ENCODE measurements at places on chromosomes 7 and 10.

DNA sequence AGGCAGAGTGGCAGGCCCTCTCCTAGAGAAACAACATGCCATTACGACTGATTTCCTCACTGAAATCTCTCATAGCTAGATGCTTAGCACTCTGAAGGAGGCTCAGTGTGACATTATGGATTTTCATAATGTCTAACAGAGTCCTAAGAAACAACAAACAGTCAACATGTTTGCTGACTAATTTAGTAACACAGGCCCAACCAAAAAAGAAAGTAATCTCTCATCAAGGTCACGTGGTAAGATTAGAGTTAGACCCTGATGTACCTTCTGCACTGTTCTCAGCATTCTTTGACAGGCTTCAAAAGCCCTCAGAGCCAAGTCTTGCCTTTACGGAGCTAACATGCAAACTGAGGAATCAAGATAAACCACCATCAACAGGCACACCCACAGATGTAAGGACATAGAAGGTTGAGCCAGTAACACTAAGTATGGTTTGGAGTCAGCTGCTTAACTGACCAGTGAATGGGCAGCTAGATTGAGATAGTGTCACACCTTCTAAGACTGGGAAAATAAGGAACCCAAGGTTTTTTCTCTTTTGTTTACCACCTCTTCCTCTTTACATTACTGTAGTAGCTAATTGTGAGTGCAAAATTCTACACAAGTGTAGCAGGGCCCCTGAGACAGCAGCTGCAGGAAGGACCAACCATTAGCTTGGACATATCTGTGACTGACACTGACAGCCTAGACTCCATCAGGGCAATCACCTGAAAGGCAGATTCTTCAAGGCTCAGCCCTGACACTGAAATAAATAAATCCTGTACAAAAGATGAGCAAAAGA is 15.3 kb upstream of the KCNIP2 start:
- DNase-seq, result no peak

GRCh38 chr7:4189131-4189570 is 492.9 kb upstream of the FOXK1 start:
- DNase-seq, result no peak

GRCh38 chr10:128538671-128539070 is 412.4 kb upstream of the MKI67 start:
- DNase-seq, result no peak

DNA sequence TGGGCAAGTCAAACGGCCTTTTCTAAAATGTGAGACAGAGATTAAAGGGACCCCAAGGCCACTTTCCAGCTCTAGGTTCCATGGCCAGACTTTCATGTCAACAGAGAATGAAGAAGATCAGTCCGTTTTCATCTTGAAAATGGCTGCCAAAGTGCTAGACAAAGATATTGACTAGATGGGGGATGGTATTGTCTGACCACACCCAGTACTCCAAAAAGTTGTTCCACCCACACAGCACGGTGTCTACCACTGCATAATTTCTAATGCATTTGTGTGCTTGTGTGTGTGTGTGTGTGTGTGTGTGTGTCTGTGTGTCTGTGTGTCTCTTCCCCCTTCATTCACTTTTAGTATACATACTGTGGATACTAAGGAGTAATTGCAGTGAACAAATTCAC is 1.3 kb downstream of the COL1A2 start:
- DNase-seq, result no peak

GRCh38 chr7:2654059-2654458 is 22.3 kb downstream of the TTYH3 start:
- DNase-seq, result no peak

GRCh38 chr7:132049462-132050304 is 493.3 kb upstream of the PODXL start:
- DNase-seq, result no peak

DNA sequence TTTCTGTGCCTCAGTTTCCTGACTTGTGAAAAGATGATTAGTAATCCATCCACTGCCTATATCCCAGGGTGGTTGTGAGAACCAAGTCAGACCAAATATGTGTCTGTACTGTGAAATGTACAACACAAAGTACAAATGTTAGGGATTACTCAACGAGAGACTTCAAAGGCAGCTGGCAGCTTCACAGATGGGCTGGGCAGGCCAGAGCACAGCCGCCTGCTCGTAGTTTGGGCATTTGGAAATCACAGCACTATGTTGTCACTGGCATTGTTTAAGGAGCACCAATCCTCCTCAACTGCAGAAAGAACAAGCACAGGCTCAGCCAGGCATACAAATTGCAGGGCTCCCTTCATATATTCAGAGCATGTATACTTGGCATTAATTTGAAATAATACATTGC is 64.5 kb upstream of the C10orf90 start:
- DNase-seq, result no peak

- peak; percentile 1 for DNase-seq
Observed at GRCh38 chr10:136465-136762, 1.2 kb downstream of the ZMYND11 start.

- no peak for DNase-seq
Observed at GRCh38 chr7:155953781-155954549, 141.7 kb upstream of the SHH start.

GRCh38 chr7:142961973-142962926 is at the start of gene KEL:
TSS of gene KEL (minus strand) at chr7:142962363. CDS start at chr7:142962206, 157 bp downstream.
- DNase-seq, result no peak

- DNase-seq, result no peak
Observed at GRCh38 chr7:46613116-46613515, 692.0 kb upstream of the IGFBP3 start.

DNA sequence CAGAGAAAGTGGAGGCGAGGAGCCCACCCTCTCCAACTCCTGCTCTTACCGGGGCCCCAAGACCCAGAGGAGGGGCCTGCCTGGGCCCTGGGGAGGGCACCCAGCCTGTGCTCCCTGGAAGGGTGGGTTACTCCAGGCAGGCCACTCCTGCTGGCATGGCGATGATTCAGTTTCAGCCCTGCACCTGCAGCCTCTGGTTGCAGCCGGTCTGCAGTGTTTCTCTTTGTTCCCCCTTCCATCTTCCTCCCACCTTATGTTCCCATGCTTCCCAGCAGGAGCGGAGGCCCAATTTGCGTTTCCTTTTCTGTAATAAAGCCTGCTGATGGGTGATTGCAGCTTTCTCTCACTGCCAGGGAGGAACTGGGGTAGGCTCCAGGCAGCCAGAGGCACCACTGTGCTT is 53.2 kb upstream of the FAM20C start:
- DNase-seq, result no peak

DNA sequence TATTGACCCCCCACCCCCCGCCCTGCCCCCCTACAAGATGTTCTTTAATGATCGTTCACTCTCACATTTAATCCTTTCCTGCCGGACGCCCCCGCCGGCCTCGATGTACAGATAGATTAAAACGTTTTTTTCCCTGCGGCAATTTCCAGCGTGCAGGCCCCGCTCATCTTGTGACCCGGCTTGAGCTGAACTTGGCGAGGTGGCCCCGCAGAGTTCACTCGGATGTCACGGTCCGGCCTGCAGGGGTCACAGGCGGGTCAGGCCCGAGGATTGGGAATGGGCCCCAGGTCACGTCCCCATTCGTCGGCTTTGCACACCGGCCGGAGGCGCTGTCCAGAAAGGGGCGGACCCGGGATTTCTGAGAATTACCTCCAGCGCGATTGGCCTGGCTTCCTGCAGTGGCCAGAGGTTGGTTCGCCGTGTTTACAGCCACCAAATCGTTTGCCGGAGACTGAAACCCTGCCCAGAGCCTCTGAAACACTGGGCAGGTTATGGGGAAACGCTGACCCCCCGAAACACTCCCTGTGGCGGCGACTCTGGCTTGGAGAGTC is 1.9 kb upstream of the CYP26A1 start:
- peak; percentile 41 for DNase-seq

- no peak for DNase-seq
Observed at GRCh38 chr7:142690554-142691182, 58.6 kb upstream of the PRSS1 start.

DNA sequence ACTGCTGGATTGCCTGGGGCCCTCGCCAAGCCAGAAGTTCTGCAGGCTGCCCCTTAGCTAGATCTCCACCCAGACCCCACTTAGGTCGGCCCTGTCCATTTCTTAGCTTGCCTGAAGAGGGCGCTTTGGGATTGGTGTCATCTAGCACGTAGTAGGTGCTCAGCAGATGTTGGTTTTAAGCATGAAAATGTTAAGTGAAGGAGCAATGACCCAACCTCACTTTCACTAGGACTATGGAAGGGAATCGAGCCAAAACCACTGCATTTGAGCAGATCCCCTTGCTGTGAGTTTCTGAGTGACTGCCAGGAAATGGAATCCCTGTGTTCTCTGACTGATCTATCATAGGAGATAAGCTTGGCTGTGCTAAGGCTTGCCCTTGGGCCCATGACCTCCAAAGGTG is 131.7 kb upstream of the EEPD1 start:
- peak; percentile 40 for DNase-seq

DNA sequence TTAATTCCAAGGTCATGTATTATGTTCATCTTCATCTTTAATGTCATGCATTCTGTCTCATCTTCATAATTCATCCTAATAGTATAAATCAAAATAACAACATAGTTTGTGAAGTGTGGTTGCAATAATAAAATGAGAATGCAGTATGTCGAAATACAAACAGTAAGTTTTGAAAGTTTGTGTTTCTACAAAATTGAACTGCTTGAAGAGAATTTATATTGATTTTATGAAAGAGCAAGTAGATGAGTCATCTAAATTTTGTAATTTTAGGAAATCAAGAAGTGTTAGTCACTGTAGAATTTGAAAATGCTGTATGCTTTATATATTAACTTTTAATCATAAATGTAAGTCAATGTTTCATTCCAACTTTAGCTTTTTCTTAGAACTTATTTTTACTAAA is 190.5 kb upstream of the PPP1R3A start:
- DNase-seq, result no peak

DNA sequence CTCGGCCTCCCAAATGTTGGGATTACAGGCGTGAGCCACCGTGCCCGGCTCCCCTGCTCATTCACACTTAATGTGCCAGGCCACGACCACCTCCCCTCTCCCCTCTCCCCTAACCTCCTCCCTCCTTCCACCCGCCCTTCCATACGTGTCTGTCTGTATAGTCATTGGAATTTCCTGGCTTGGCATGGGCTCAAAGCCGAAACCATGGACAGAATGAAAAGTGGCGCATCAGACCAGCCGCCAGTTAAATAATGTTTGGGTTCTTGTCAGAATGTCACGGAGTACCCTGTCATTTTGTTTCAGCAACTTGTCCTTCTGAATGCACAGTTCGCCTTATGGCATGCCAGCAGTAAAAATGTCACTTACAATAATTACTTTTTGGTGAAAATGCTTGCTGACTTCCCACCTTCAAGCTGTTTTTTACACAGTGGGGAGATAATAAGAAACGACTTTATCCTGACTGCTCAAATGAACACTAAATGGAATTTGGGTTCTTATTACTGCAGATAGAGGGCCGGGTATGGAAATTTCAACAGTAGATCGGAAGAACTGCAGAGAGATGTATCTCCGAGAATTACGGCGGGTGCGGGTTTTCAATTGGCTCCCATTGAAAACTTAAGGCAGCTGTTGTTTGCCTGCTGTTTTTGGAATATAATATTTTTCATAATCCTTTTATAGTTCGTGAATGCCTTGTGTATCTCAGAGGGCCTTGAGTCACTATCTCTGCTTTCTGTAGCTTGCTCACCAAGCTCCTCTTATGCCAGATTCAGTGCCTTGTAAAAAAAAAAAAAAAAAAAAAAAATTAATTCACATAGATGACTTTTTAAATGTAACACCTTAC is 65.5 kb upstream of the SH2B2 start:
- DNase-seq, result peak; percentile 78

DNA sequence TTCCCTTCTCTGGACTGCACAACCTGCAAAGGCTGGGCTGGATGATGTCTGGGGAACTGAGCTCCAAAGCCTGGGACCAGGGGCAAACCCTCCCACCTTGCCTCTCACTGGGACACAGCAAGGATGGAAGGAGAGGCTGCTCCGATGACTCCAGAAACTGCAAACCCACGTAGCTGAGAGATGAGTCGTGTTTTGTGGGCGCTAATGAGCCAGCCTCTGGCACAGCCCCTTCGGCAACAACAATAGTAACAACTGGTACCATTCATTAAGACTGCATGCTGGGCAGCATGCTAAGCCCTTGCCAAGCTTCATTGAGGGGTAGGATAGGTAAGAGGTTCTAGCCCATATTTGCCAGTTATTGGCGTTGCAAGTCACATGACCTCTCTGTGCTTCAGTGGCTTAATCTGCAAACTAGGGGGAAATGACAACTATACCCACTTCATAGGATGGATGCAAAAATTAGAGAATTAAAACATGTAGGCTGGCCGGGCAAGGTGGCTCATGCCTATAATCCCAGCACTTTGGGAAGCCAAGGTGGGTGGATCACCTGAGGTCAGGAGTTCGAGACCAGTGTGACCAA is 145.9 kb downstream of the SH3PXD2A start:
- DNase-seq, result peak; percentile 88

- peak; percentile 5 for DNase-seq
Observed at GRCh38 chr10:23630885-23631284, 192.0 kb downstream of the OTUD1 start.

GRCh38 chr10:127867805-127868204 is 24.9 kb downstream of the CLRN3 start:
- DNase-seq, result no peak

GRCh38 chr10:7609556-7609955 is 57.2 kb downstream of the ITIH5 start:
- no peak for DNase-seq

- no peak for DNase-seq
Observed at GRCh38 chr7:44094365-44094764, 9.8 kb upstream of the AEBP1 start.

DNA sequence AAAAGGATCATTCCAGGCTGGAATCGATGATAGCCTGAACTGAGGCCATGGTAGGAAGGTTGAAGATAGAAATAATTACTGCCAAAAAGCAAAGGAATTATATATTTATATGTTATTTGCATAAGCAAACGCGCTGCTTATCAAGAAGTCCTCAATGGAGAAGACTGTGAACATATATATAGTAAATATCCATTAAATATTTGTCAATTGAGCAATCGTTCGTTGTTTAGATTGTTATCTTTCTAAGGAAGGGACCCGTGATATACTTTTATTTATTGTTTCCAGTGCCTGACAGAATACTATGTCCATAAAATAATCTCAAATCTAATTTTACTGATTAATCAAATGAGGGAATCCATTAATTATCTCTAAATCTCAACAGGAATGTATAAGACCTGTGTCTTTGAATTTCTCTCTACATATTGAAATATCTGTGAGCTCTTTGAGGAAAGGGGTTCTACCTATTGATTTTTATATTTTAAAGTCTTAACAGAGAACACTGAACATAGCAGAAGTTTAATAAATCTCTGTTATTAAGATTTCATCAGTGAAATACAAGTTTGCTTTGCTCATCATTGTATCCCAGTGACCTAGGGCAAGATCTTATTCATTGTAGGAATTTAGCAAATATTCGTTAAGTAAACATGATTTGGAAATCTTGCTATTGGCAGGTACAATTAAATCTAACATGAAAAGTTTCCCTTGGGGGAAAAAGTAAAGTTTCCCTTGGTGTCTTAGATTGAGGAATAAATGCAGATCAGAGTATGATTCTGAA is 12.0 kb upstream of the HERC4 start:
- DNase-seq, result no peak

- DNase-seq, result no peak
Observed at GRCh38 chr7:30253796-30254165, 30.6 kb upstream of the ZNRF2 start.

GRCh38 chr7:79304711-79305110 is 148.8 kb downstream of the MAGI2 start:
- no peak for DNase-seq

- peak; percentile 93 for DNase-seq
Observed at GRCh38 chr10:110446954-110447608, 50.6 kb upstream of the DUSP5 start.
